ENCODE measurements at places on chromosomes 12 and 14. TPM values are rescaled to one million over a fixed set of nuclear protein-coding genes. Genes with fewer than 3 reads are reported as not detected.

The SMCO3 gene
- not detected for total RNA-seq

DNA sequence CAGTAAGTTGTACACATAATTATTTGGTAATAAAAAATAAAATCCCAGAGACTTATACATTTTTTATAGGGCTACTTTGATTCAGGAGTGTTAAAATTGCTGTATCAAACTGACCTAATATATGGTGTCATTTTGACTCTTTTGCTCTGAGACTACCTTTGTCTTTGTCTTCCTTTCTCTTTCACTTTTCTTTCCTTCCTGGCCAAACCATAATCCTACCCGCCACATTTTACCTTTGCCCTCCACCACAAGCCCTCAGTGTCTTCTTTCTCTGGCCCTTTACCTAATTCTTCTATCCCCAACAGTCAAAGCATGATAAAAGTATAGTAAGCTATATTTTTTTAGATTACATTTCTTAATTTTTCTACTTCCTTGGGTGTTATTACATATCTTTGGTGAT lies 62.0 kb downstream of the CAND1 start:
- H3K4me3 ChIP-seq, result no peak overlapping the region
- H3K27me3 ChIP-seq, result no peaks in the 10 kb centered on the region
- H3K4me1 ChIP-seq, result peaks cover 6% of the 10 kb centered on the region
- H3K36me3 ChIP-seq, result peaks cover 1% of the 10 kb centered on the region
- no peak overlapping the region for H3K27ac ChIP-seq

The CEBPE gene
- 0.21 TPM for total RNA-seq

The PDE3A gene
- not detected for total RNA-seq

DNA sequence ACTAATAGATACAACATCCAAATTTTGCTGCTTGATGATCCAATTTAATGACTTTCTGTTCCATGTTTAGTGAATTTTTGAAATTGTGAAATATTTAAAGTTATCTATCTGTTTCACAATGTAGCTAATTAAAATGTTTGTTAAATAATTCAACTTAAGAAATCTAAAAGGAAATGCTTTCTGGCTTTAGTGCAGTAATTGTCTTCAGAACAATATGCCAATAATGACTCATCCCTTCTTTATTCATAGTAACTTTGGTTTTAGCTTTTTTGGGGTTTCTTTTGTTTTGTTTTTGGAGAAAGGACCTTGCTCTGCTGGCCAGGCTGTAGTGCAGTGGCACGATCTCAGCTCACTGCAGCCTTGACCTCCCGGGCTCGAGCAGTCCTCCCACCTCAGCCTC lies 479.2 kb upstream of the RGS6 start:
- H3K4me1 ChIP-seq, result peaks cover 39% of the 10 kb centered on the region
- H3K4me3 ChIP-seq, result no peak overlapping the region
- no peak for DNase-seq
- H3K27ac ChIP-seq, result no peak overlapping the region

DNA sequence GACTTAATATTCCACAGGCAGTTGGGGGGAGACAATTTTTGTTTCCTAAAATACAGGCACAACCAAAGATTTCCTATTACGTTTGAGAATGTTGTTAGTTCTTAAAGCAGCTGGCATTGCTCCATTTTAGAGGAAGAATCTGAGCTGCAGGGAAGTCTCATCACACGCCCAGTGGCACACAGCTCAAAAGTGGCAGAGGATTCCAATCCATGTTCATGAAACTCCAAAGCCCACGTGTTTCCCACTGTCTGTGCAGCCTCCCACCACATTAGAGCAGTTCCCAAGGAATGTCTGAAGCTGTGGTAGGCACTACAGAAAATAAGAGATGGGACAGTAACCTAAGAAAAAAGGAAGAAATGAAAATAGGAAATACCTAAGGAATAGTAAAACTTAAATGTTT lies 6.1 kb upstream of the IL26 start:
- H3K27me3 ChIP-seq, result peaks cover 15% of the 10 kb centered on the region
- H3K4me1 ChIP-seq, result peaks cover 31% of the 10 kb centered on the region
- no peak overlapping the region for H3K27ac ChIP-seq

The DDN gene
- total RNA-seq, result 0.38 TPM

- no peak for DNase-seq
- H3K4me1 ChIP-seq, result no peaks in the 10 kb centered on the region
- H3K27me3 ChIP-seq, result peaks cover 30% of the 10 kb centered on the region
Measured at GRCh38 chr12:53795927-53796326, 44.1 kb upstream of the CISTR start.

GRCh38 chr12:121796855-121797751 lies 3.6 kb upstream of the RHOF start:
- H3K27ac ChIP-seq, result peak overlapping the region; percentile 87
- peak overlapping the region; percentile 91 for H3K4me3 ChIP-seq
- H3K27me3 ChIP-seq, result no peaks in the 10 kb centered on the region
- DNase-seq, result no peak
- peaks cover 38% of the 10 kb centered on the region for H3K4me1 ChIP-seq

GRCh38 chr14:93271111-93271510 lies 61.7 kb downstream of the BTBD7 start:
- H3K4me3 ChIP-seq, result no peak overlapping the region
- peaks cover 5% of the 10 kb centered on the region for H3K4me1 ChIP-seq
- no peaks in the 10 kb centered on the region for H3K27me3 ChIP-seq
- no peak for DNase-seq
- H3K27ac ChIP-seq, result peak overlapping the region; percentile 10

- no peak overlapping the region for H3K4me3 ChIP-seq
- peaks cover 75% of the 10 kb centered on the region for H3K27me3 ChIP-seq
- peak; percentile 74 for DNase-seq
- no peaks in the 10 kb centered on the region for H3K36me3 ChIP-seq
- H3K27ac ChIP-seq, result no peak overlapping the region
Measured at GRCh38 chr12:106136263-106136662, 2.5 kb downstream of the NUAK1 start.

The ASB2 gene
- total RNA-seq, result 45.6 TPM

The EIF2S3B gene
- total RNA-seq, result 1.2 TPM

GRCh38 chr12:49388682-49389386 lies 21.6 kb downstream of the SPATS2 start:
- no peaks in the 10 kb centered on the region for H3K27me3 ChIP-seq
- H3K4me1 ChIP-seq, result no peaks in the 10 kb centered on the region
- peak; percentile 68 for DNase-seq
- H3K27ac ChIP-seq, result no peak overlapping the region

- no peak for DNase-seq
- H3K4me1 ChIP-seq, result no peaks in the 10 kb centered on the region
- no peaks in the 10 kb centered on the region for H3K36me3 ChIP-seq
- H3K27me3 ChIP-seq, result no peaks in the 10 kb centered on the region
- H3K4me3 ChIP-seq, result no peak overlapping the region
Measured at GRCh38 chr14:102973706-102974285, 51.3 kb downstream of the AMN start.

DNA sequence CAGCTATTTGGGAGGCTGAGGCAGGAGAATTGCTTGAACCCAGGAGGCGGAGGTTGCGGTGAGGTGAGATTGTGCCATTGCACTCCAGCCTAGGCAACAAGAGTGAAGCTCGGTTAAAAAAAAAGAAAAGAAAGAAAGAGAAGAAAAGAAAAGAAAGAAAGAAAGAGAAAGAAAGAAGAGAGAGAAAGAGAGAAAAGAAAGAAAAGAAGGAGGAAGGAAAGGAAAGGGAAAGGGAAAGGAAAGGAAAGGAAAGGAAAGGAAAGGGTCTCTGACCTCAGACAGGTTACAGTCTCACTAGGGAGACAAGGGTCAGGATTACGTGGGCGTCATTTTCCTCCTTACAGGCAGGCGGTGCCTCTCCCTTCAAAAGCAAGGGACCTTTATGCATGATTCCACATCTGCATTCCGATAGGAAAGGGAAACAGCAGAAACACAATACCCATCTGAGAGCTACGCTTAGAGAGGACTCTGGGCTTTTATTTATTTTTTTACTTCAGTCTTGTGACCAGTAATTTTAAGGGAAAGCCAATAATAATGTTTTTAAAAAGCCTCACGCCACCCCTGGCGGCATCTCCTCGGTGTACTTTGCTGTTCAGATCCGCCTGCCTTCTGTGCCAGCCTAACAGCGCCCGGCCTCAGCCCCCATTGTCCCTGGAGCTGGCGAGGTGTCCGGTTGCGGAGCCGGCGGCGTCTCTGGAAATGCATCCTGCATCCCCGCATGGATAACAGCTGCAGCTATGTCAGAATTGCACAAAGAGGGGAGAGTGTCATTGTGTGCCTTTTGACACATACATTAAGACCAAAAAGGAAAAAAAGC lies 945 bp upstream of the HIP1R start:
- no peak for DNase-seq
- H3K4me3 ChIP-seq, result peak overlapping the region; percentile 86
- peak overlapping the region; percentile 75 for H3K27ac ChIP-seq

The DEGS2 gene
- total RNA-seq, result 4.2 TPM

- H3K27ac ChIP-seq, result no peak overlapping the region
- H3K4me3 ChIP-seq, result no peak overlapping the region
- no peaks in the 10 kb centered on the region for H3K4me1 ChIP-seq
- H3K36me3 ChIP-seq, result no peaks in the 10 kb centered on the region
- DNase-seq, result no peak
Measured at GRCh38 chr12:129467726-129468125, 436.1 kb downstream of the TMEM132D start.

- peaks cover 8% of the 10 kb centered on the region for H3K36me3 ChIP-seq
- H3K4me1 ChIP-seq, result peaks cover 29% of the 10 kb centered on the region
- H3K27ac ChIP-seq, result no peak overlapping the region
- DNase-seq, result no peak
- H3K27me3 ChIP-seq, result no peaks in the 10 kb centered on the region
- H3K4me3 ChIP-seq, result no peak overlapping the region
Measured at GRCh38 chr12:27261866-27262265, 17.8 kb downstream of the STK38L start.

- H3K27me3 ChIP-seq, result no peaks in the 10 kb centered on the region
- no peaks in the 10 kb centered on the region for H3K4me1 ChIP-seq
- H3K36me3 ChIP-seq, result peaks cover 3% of the 10 kb centered on the region
- no peak overlapping the region for H3K4me3 ChIP-seq
- DNase-seq, result no peak
- H3K27ac ChIP-seq, result no peak overlapping the region
Measured at GRCh38 chr12:116799955-116800354, 61.8 kb downstream of the RNFT2 start.

- peaks cover 7% of the 10 kb centered on the region for H3K27me3 ChIP-seq
- DNase-seq, result no peak
- no peak overlapping the region for H3K4me3 ChIP-seq
- H3K27ac ChIP-seq, result no peak overlapping the region
- peaks cover 15% of the 10 kb centered on the region for H3K36me3 ChIP-seq
- peaks cover 32% of the 10 kb centered on the region for H3K4me1 ChIP-seq
Measured at GRCh38 chr12:53042607-53043454, 7.0 kb upstream of the TNS2 start.

Measured in activated T-cell treated with anti-CD3 and anti-CD28 coated beads, Interleukin-2, amount 50 U/mL, for 72 hours (primary cell).